Right lobe of liver (tissue), 6 donors: ENCODE measurements at places on chromosomes 12 and 14. TPM values are rescaled to one million over a fixed set of nuclear protein-coding genes. Genes with fewer than 3 reads are reported as not detected.

The NEMF gene
- 23.9 TPM for total RNA-seq

The TGM1 gene
- total RNA-seq: 0.43 TPM

The PLCZ1 gene
- total RNA-seq: not detected

The ADSS1 gene
- 8.1 TPM for total RNA-seq

The RAD9B gene
- total RNA-seq: 0.51 TPM

The CCDC88C gene
- 5.5 TPM for total RNA-seq

The RPL10L gene
- not detected for total RNA-seq

The GLIPR1L1 gene
- total RNA-seq: not detected

The TAS2R19 gene
- total RNA-seq: 1.3 TPM

The TC2N gene
- total RNA-seq: 2.5 TPM

The CSRP2 gene
- total RNA-seq: 20.2 TPM

DNA sequence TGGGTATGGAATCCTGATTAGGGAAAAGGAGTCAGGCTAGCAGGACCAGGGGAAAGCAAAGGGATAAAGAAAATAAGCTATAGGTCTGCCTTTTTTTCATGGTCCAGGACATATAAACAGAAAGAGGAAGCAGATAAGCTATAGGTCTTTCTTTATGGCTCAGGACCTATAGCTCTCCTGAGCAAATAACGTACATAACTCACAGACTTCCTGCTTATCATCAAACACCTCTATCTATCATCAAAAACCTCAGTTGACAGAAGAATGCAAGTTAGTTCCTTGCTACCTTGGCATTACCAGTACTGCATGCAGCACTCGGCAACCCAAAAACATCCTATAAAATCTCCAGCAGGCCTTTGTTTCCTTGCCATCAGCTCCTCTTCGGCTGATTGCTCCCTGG is 238.7 kb upstream of the OR4E1 start:
- no peaks in the 10 kb centered on the region for H3K27me3 ChIP-seq
- no peaks in the 10 kb centered on the region for H3K36me3 ChIP-seq
- no peak overlapping the region for H3K27ac ChIP-seq
- no peak overlapping the region for H3K4me3 ChIP-seq
- peaks cover 18% of the 10 kb centered on the region for H3K4me1 ChIP-seq

DNA sequence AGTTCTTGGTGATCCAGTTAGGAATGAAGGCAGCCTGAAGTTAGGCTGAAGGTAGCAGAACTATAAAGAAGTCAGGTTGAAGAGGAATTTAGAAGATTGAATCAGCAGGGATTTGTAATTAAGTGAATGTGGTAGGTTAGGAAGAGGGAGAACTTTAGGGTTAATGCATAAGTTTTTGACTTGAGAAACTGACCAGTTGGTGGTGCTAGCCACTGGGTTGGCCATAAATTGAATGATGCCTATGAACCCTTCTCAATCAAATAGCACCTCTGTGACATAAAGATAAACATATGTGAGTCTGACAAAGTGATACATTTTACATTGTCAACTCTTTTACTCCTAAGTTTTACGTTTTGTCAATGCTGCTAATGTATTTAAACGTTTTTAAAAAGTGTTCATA is 290.6 kb upstream of the NAV3 start:
- H3K4me1 ChIP-seq: no peaks in the 10 kb centered on the region
- H3K36me3 ChIP-seq: no peaks in the 10 kb centered on the region
- no peaks in the 10 kb centered on the region for H3K27me3 ChIP-seq
- no peak for DNase-seq
- no peak overlapping the region for H3K4me3 ChIP-seq

DNA sequence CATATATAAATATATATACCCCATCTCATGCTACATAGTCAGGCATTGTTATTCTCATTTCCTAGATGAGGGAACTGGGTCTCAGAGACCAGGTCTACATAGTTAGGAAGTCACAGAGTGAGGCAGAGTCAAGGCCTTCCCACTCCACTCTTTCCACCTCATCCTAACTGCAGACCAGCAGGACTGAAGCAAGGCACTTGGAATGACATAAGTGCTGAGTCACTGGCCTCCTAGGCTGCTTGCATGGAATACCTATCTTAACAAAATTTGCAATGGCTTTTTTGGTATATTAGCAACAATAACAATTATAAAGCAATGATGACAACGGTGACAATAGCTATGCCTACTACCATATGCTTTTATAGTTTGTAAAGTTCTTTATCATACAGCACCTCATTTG is 5.4 kb upstream of the ANO4 start:
- H3K4me3 ChIP-seq: no peak overlapping the region
- no peaks in the 10 kb centered on the region for H3K36me3 ChIP-seq
- no peak overlapping the region for H3K27ac ChIP-seq
- DNase-seq: no peak
- no peaks in the 10 kb centered on the region for H3K27me3 ChIP-seq

GRCh38 chr12:67441736-67442346 is 172.7 kb downstream of the CAND1 start:
- peak overlapping the region; percentile 24 for H3K4me3 ChIP-seq
- no peaks in the 10 kb centered on the region for H3K36me3 ChIP-seq
- no peaks in the 10 kb centered on the region for H3K27me3 ChIP-seq
- H3K4me1 ChIP-seq: no peaks in the 10 kb centered on the region
- no peak overlapping the region for H3K27ac ChIP-seq

- no peaks in the 10 kb centered on the region for H3K36me3 ChIP-seq
- no peak for DNase-seq
- no peaks in the 10 kb centered on the region for H3K27me3 ChIP-seq
- H3K4me3 ChIP-seq: no peak overlapping the region
- peaks cover 4% of the 10 kb centered on the region for H3K4me1 ChIP-seq
These were observed 27.8 kb upstream of the ABCD2 start for GRCh38 chr12:39647383-39647782.

GRCh38 chr12:14111230-14111865 is 129.9 kb upstream of the GRIN2B start:
- H3K27me3 ChIP-seq: no peaks in the 10 kb centered on the region
- no peaks in the 10 kb centered on the region for H3K4me1 ChIP-seq

DNA sequence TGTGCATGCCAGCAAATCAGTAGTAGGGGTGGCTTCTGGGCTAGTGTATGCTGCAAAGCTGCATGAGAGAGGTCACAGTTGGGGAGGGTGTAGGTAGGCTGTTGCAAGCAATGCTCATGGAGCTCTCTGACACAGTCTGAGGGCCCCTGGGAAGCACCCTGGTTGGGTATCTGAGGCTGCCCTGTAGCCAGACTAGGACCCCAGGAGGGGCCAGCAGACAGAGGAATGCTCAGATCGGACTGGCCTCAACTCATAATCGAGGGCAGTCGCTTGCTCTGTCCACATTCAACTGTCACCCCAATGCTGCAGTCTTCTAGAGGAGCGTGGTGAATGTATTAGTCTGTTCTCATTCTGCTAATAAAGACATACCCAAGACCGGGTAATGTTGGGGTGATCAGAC is 204.0 kb upstream of the ALG10 start:
- no peaks in the 10 kb centered on the region for H3K27me3 ChIP-seq
- H3K4me1 ChIP-seq: no peaks in the 10 kb centered on the region
- H3K36me3 ChIP-seq: no peaks in the 10 kb centered on the region
- no peak for DNase-seq
- H3K27ac ChIP-seq: no peak overlapping the region

DNA sequence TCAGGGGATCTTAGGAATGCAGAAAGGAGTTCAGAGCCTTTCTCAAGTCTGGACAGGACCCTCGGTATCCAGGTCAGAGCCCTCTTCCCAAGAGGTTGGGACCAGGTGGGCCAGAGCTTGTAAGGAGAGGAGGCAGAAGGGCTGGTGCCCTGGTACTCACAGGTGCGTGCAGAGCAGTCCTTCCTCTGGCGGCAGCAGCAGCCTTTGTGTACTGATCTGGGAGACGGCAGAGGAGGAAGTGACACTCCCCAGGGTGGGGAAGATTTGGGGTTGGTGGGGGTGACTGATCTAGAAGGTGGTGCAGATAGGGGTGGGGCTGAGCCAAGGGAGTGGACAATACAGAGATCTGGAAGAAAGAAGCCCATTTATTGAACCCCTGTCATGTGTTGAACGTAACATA is at the start of gene ITGB7:
ITGB7 (minus strand) TSS at position 210 of the 400 bp plus-strand sequence. CDS start 6,808 bp downstream, outside the sequence.
- H3K27me3 ChIP-seq: no peaks in the 10 kb centered on the region
- DNase-seq: no peak
- no peaks in the 10 kb centered on the region for H3K4me1 ChIP-seq
- H3K4me3 ChIP-seq: no peak within 1 kb of the TSS
- H3K27ac ChIP-seq: no peak within 1 kb of the TSS

- H3K4me3 ChIP-seq: no peak overlapping the region
- no peaks in the 10 kb centered on the region for H3K27me3 ChIP-seq
- H3K4me1 ChIP-seq: no peaks in the 10 kb centered on the region
- no peak overlapping the region for H3K27ac ChIP-seq
- no peak for DNase-seq
- H3K36me3 ChIP-seq: no peaks in the 10 kb centered on the region
These were observed 65.0 kb downstream of the CDK17 start for GRCh38 chr12:96335270-96335669.

- H3K4me1 ChIP-seq: no peaks in the 10 kb centered on the region
- DNase-seq: no peak
- H3K36me3 ChIP-seq: no peaks in the 10 kb centered on the region
- H3K4me3 ChIP-seq: peak overlapping the region; percentile 87
These were observed 777 bp downstream of the ARF3 start for GRCh38 chr12:48956279-48957140.
